Fibroblast of the conjunctiva (primary cell): ENCODE measurements at places on chromosomes 4 and X.

DNA sequence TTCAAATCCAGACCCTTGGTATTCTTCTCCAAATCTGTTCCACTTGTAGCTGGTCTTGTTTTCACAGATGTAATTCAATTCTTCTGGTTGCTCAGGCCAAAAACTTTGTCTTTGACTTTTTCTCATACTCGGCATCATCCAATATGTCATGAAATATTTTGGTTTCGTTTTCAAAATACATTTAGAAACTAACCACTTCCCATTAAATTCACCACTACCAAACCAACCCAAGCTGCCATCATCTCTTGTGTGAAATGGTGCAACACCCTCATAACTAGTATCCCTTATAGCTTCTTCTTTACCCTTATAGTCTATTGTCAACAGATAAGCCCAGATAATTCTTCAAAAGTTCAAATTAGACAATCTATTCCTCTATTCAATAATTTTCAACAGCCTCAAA is 192.1 kb downstream of the PRR32 start:
- no peak for DNase-seq

DNA sequence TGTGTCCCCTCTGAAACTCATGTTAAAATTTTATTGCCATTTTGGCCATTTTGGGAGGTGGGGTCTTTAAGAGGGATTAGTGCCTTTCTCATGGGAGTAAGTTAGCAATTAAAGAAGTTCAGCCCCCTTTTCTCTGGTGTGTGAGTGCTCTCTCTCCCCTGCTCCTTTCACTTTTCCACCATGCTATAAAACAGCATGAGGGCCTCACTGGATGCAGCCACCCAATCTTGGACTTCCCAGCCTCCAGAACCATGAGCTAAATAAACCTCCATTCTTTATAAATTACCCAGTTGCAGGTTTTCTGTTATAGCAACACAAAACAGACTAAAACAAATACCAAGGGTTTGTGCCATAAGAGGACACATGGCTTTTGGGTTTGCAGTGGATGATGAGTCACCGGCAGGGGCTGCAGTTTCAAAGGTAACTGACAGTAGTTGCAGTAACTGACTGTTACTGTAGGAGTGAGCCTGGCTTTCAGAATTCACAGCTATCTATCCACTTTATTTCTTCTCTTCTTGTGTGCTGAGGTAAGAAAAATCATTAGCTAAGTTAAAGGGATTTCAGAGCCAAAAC is 121.5 kb downstream of the PPEF1 start:
- DNase-seq, result no peak

DNA sequence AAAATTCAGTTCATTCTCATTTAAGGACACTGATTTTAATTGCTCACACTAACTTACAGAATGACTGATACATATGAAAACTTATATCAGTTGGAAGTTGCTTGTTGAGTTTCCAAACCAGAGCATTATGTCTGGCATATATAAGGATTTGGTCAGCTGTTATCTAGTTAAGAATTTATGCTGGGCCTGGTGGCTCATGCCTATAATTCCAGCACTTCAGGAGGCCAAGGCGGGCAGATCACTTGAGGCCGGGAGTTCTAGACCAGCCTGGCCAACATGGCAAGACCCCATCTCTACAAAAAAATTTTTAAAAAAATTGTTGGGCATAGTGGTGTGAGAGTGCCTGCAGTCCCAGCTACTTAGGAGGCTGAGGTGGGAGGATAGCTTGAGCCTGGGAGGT is 73.1 kb downstream of the SPRY1 start:
- no peak for DNase-seq

GRCh38 chrX:12973561-12974304 is 1.2 kb upstream of the TMSB4X start:
- DNase-seq, result no peak

DNA sequence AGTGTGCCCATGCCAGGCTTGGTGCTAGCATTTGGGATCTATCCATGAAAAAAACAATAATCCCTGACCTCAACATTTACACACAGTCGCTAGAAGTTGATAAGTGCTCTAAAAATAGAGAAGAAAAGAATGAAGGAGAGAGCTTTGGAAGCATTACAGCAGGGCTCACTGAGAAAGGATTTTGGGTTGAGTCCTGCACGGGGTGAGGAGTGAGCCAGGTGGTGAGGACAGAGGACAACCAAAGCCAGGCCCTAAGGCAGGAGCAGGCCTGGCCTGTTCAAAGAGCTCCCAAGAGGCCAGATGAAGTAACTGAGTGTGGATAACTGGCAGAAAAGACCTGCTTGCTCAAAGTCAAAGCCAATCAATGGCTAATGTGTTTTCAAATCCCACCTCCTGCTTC is 20.7 kb upstream of the PROM1 start:
- DNase-seq, result no peak

GRCh38 chr4:1331591-1332353 is 15.2 kb upstream of the UVSSA start:
- no peak for DNase-seq

DNA sequence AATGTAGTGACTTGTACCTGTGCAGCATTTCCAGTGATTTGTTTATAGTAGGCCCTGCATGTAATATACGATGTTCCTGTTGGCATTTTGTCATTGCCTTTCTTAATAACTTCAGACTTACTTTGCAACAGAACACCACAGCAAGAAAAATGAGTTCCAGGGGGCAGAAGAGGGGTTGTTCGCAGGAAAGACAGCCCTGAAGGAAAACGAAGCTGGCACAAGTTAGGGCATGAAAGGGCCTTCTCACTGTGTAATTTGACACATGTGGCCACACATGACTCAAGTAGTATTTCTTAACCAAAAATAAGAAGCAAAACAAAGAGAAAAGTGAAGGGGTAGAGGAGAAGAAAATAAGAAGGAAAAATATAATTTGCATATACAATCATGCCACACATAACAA is 265.8 kb upstream of the SMIM31 start:
- no peak for DNase-seq

DNA sequence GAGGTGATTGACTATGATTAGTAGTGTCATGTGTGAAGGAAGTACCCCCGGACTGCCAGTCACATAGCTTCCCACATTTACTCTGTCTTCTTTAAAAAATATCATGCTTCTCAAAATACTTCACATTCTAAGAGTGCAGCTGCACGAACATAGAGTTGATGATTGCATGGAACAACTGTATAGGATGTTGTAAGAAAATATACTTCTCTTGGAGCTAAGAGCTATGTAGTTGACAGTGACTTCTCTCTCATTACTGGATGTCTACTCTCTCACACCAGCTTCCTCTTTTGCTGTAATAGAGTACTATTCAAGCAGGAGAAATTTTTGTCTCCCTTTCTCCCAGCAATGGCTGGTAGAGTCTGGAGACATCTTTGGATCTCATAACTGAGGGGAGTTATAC is 99.4 kb upstream of the PUDP start:
- no peak for DNase-seq

DNA sequence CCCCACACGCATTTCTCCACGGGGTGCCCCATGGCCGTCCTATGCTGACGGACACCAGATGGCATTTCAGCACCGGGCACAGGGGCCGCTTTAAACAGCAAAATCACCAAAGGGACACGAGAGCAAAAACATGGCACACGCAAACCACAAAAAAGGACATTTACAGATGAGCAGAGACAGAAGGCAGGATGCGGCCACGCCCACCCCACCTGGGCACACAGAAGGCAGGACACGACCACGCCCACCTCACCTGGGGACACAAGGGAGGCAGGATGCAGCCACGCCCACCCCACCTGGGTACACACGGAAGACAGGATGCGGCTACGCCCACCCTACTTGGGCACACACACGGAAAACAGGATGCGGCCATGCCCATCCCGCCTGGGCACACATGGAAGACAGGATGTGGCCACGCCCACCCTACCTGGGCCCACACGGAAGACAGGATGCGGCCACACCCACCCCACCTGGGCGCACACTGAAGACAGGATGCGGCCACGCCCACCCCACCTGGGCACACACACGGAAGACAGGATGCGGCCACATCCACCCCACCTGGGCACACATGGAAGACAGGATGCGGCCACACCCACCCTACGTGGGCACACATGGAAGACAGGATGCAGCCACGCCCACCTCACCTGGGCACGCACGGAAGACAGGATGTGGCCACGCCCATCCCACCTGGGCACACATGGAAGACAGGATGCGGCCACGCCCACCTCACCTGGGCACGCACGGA is 69.1 kb downstream of the FAM53A start:
- DNase-seq, result no peak

GRCh38 chr4:16027626-16028025 is 56.2 kb downstream of the PROM1 start:
- no peak for DNase-seq

GRCh38 chr4:6497796-6498195 is 25.4 kb upstream of the PPP2R2C start:
- DNase-seq, result no peak

DNA sequence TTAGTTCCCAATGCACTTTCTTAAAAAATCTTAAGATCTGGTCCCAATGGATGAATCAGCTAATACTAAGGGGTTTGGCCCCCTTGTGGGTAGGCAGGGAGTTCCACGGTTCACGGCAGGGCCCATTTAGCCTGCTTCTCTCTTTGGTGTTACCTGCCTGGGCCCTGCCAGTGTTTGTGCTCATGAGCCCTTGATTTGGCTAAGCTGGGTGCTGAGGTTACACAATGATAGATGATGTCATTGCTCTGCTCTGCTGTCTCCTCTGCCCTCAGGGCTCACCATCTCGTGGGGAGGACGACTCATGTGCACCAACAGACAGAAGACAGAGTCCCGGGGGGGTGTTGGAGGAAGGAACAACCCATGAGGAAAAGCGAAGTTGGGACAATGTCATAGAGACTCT is 24.4 kb downstream of the RTL5 start:
- DNase-seq, result no peak

- DNase-seq, result no peak
These were observed 211.7 kb downstream of the FAT4 start for GRCh38 chr4:125526420-125526819.

DNA sequence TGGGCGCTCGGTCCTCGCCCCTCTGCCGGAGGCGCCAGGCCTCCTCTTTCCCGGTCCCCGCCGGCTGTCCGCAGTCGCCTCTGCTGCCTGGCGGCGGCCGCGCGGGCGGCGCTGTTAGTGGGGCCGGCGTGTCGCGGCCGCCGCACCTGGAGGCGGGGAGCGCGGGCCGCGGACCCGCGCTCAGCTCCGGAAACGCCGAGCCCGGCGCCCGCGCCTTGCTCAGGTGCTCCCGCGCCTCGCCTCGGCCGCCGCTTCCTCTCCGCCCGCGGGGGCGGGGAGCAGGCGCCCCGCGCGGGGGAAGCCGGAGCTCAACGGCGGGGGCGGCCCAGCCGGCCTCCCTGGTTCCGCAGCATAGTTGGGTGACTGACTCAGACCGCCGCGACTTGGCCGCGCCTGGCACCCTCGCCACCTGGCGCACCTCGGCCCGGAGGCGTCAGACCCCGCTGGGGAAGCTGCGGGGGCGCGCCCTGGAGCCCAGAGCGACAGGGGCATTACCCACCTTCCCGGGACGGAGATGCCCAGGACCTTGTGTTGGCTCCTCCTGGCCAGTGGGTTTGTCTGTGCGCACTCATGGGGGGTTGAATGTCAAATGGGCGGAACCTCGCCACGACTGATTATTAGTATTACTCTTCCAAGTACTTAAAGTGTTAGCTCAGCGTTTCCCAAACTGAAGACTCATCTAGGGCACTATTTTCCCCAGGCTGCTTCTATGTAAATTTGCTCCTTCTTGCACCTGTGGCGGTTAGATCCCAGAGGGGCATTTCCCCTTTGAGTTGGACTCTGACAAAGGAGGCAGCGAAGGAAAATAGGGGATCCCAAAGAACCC is at the start of gene ARAP2:
Gene ARAP2, minus strand, starts transcription at position 258 of the 826 bp plus-strand sequence. CDS start 15,028 bp downstream, outside the sequence.
- DNase-seq, result no peak

GRCh38 chr4:2647403-2648158 is 108.6 kb downstream of the TNIP2 start:
- no peak for DNase-seq

- peak; percentile 37 for DNase-seq
These were observed 47.0 kb upstream of the SCOC start for GRCh38 chr4:140326395-140326993.

- no peak for DNase-seq
These were observed 152.1 kb upstream of the HPGD start for GRCh38 chr4:174674305-174674840.

- no peak for DNase-seq
These were observed 42.8 kb downstream of the AREG start for GRCh38 chr4:74487771-74488170.

GRCh38 chr4:83281307-83281706 is 3.3 kb downstream of the COQ2 start:
- no peak for DNase-seq

- no peak for DNase-seq
These were observed 4.4 kb downstream of the PRDM5 start for GRCh38 chr4:120918092-120918491.

GRCh38 chr4:37988670-37989069 is 28.5 kb downstream of the PTTG2 start:
- no peak for DNase-seq
